Vein endothelial cell (primary cell): ENCODE measurements at places on chromosomes 5 and 9. TPM values are rescaled to one million over a fixed set of nuclear protein-coding genes. Genes with fewer than 3 reads are reported as not detected.

Gene PCDHA4
- total RNA-seq = 0.10 and 0.33 TPM in 2 replicates

Gene LRRTM2
- 0.65 and 0.67 TPM in 2 replicates for total RNA-seq

Gene GFRA3
- 0.10 TPM in 1 of 2 replicates, not detected in the other for total RNA-seq

Gene COL15A1
- total RNA-seq = 1.6 and 5.2 TPM in 2 replicates

Gene WNK2
- not detected in 2 replicates for total RNA-seq

Gene ENTPD2
- not detected in 2 replicates for total RNA-seq

Gene EPB41L4B
- total RNA-seq = 0.98 and 1.3 TPM in 2 replicates

Gene NMUR2
- total RNA-seq = not detected in 2 replicates

Gene PTAR1
- 73.2 and 79.5 TPM in 2 replicates for total RNA-seq

Gene FCN1
- total RNA-seq = not detected in 2 replicates

Gene CTXN3
- total RNA-seq = not detected in 2 replicates
